A549 treated with AZD2906 at 1 μM for 4 hours (cell line): ENCODE measurements at places on chromosomes 1 and 21. TPM values are rescaled to one million over a fixed set of nuclear protein-coding genes. Genes with fewer than 3 reads are reported as not detected.

Gene ESPN
- total RNA-seq = 0.43 to 0.79 TPM (median 0.53 TPM) in 5 replicates

Gene DDR2
- 0.32 to 0.69 TPM (median 0.44 TPM) in 5 replicates for total RNA-seq

Gene PRDM16
- total RNA-seq = 0.15 to 0.49 TPM (median 0.18 TPM) in 5 replicates

Gene FCAMR
- total RNA-seq = not detected in 5 replicates

Gene NCAM2
- total RNA-seq = not detected in 5 replicates
